RPMI7951 (cell line): ENCODE measurements at places on chromosomes 5 and 9.

- DNase-seq: no peak
Measured at GRCh38 chr5:118193194-118193905, 795.0 kb downstream of the DTWD2 start.

DNA sequence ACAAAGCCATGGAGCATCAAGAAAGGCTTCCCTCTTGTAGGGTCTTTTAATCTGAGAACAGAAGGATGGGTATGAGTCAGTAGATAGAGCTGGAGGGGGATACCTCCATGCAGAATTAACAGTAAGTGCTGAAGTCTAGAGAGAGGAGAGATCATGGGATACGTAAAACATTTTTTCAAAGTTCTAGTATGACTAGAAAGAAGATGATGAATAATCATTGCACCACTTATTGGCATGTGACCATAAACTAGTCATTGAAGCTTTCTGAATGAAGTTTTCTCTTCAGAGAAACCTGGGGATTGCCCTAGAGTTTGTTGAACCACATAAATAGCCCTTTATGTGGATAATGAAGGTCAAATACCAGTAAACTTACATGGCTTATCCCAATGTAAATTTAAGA is 48.6 kb upstream of the PTPRD start:
- no peak for DNase-seq

- no peak for DNase-seq
Measured at GRCh38 chr5:166979307-166979895, 1312.0 kb upstream of the WWC1 start.

DNA sequence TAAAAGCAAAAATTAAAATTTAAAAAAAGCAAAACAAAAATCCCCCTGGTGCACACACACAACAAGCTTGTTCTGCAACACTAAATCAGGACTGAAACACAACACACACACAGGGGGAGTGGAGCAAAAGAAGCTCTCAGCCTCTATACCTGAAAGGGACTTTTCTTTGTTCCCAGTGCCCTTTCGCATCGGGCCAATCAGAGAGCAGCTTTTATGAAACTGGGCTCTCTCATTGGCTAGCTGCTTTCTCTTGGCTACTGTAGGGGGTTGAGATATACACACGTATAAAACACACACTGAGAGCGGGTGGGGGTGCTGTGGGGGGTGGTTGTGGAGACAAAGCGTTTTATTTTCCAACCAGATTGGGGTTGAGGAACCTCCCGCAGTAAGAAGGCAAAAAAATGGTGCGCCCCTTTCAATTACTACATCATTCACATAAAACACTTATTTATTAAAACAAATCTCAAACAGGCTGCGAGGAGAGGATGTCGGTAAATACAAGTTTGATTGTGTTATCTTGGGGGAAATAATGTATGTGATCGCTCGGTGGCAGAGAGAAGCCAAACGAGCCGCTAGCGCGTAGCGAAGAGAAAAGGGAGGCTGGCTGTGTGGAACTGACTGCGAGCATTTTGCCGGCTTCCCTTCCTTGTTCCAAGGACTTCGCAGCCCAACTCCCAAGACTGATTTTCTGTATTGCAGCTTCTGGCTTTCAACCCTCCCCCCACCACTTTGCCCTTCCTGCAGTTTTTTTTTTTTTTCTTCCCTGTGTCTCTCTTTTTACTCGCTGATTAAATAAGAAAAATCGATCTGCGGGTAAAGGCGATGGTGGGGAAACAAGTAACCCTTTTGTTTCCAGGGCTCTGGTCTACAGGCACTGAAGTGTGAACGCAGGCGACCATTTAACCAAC is 2.5 kb upstream of the ZNF608 start:
- peak; percentile 93 for DNase-seq

GRCh38 chr9:81069038-81069795 is 620.1 kb downstream of the TLE1 start:
- DNase-seq: peak; percentile 54

DNA sequence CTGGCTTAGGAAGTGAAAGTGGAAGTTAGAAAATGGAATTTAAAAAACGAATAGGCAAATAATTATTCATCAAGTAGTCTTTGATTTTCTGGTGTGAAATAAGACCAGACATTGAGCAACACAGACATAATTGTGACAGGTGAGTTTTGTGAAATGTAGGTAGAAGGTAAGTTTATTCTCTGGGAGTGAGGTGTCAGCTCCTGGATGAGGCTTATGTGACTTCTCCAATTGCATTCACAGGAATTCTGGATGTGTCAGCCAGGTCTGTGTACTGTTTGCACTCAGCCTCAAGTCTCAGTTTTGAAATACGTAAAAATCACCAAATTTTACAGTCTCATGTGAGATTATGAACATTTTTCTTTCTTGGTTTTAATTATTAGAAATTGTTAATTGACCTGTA is 537.6 kb downstream of the CETN3 start:
- DNase-seq: no peak

DNA sequence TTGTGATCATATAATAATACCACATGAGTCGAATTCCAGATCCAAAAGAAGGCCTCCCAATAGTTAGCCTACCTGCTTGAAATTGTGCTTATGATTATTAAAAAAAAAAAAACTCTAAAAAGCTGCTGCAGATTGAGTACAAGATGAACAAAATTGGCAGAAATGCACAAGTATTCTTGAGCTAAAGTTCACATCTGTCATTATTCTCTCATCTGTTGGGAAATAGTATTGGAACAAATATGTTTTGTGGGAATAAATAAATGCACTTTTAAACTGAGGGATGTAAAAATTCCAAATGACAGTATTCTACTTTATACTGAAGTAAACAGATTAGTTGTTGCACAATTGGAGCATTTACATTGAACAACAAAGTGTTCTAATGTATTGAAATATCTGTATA is 15.7 kb downstream of the DAB2 start:
- no peak for DNase-seq

DNA sequence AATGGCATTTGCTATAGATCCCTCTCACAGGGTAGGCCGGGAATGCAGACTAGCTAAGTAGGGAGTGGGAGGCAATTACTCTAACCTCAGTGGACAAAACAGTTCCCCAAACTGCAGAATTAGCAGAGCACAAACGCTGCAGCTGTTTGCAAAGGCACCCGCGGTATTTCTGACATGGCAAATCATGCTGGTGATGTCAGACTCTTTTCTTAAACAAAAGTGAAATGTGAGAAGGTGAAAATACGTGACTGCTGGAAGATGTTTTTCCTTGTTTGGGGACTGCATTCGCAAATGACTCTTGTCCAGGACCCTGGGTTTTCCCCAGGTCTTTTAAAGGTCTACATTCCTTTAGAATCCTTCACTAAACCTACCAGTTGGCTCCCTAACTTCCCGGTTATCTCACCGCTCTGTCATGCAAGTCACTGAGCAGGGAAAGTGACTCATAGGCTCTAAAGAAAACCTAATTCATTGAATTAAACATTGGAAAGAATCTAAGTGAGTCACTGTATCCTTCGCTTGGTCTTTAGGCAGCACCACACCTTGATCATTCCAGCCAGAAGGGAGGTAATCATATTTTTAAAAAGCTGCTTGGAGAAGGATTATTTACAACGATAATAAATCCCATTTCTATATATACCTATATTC is 91.5 kb upstream of the DNAH5 start:
- peak; percentile 97 for DNase-seq

- DNase-seq: no peak
Measured at GRCh38 chr9:76150013-76150412, 244.2 kb downstream of the RFK start.

DNA sequence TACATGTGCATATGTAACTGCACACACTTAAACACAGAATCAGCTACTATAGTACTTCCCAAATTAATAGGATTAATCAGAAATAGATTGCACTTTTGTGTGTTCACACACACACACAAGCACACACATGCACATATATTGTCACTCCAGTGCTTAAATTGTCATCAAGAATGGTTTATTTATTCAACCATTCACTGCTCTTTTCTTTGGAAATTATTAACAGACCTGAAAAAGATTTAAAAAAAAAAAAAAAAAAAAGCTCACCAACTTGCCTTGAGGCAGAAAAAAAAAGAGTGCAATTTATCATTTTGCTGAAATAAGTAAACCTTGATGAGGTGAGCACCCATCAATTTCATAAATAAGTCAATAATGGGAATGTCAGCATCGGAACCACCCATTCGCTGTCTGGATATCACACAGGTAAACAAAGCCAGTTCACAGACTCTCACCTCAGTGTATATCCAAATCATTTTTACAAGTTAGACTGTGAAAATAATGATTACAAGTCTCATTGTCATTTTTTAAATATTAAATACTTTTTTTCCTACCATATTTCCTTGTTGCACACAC is 562.8 kb downstream of the BNC2 start:
- no peak for DNase-seq

GRCh38 chr5:3377831-3378230 is 217.8 kb upstream of the IRX1 start:
- no peak for DNase-seq

- no peak for DNase-seq
Measured at GRCh38 chr9:106309925-106310324, 553.0 kb upstream of the ZNF462 start.

DNA sequence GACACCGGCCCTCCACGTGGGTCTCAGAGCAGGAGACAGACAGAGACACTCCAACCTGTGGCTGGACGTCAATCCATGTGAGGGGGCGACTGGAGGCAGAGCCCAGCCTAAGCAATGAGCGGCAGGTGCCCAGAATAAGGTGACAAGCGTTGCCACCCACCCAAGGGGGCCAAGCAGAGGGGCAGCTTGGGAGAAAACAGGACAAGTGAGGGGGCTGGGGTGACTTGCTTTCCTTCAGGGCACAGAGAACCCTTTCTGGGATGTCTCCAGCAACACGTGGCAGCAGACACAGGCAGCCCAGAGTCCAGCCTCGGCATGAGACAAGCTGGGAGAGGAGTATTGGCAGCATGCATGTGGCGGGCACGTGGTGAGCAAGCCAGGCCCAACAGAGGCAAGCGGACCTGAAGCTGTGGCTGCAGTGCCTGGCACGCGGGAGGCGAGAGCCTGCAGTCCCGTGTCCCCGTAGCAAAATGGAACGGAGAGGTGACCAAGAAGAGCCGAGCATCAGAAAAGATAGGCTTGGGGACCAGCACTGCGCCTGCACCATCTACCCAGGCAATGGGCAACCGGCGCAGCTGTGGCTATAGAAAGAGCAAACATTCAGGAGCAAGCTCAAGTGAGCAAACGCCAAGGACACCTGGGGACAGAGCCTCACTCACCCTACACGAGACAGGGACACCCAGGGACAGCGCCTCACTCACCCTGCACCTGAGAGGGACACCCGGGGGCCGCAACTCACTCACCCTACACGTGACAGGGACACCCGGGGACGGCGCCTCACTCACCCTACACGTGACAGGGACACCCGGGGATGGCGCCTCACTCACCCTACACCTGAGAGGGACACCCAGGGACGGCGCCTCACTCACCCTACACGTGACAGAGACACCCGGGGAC is 6.2 kb downstream of the TERT start:
- no peak for DNase-seq

DNA sequence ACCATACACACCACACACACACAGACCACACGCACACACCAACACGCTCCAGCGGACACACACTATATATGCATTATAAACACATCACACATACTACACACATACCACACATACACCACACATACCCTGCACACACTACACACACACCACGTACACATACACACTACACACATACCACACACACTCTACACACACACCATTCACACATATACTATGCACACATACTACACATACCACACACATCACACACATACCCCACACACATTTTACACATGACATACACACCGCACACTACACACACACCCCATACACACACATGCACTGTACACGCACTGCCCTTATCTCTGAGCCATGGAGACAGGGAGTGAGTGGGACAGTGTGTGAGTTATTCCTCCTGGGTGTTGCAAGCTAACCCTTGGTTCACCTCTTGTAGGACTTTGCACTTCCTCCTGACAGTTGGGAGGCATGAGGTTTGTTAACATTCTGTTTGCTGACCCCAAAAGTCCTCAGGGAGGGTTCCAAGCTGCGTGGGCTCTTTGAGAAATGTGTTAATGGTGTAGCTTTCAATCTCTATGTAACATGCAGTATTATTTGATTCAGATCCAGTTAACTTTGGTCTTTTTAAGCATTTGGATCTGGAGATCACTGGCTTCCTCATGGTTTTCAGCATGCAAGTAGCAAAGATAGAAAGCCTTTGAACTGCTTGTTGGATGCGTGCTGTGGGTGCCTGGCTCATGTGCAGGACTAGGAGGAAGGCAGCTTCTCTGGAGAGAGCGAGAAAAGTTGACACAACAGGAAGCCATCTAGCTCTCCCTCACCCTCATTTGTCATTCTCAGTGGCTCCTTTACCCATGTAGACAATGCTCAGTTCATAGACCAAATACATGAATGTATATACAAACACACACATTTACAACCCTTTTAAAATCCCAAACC is 13.7 kb downstream of the IL31RA start:
- DNase-seq: no peak

- no peak for DNase-seq
Measured at GRCh38 chr5:43370352-43370751, 41.8 kb downstream of the CCL28 start.

- no peak for DNase-seq
Measured at GRCh38 chr5:104526866-104527265, 964.3 kb upstream of the NUDT12 start.

- no peak for DNase-seq
Measured at GRCh38 chr5:42760426-42760825, 3.8 kb downstream of the CCDC152 start.

GRCh38 chr9:116000748-116001329 is 152.8 kb upstream of the PAPPA start:
- DNase-seq: no peak

DNA sequence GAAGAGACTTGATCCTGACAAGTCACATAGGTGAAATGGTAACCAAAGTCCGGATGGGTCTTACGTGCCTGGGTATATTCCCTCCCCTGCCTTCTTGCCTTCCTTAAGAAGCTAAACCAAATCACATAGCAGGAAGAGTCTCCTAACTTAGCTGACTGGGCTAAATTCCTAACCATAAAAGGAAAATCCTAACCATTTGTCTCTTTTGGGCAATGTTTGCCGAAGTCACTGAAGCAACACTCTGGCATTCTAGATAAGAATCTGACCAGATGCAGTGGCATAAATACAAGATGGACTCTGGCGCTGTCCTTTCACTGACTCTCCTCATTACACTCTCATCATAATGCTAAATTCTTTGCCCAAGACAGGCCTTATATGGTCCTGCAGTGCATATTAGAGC is 625.5 kb upstream of the RORB start:
- DNase-seq: peak; percentile 37

GRCh38 chr9:31536471-31536870 is 848.0 kb upstream of the ACO1 start:
- DNase-seq: no peak

- DNase-seq: no peak
Measured at GRCh38 chr9:96071076-96071814, 195.8 kb downstream of the ERCC6L2 start.

GRCh38 chr9:81964218-81965171 is 21.2 kb downstream of the SPATA31D3 start:
- no peak for DNase-seq

DNA sequence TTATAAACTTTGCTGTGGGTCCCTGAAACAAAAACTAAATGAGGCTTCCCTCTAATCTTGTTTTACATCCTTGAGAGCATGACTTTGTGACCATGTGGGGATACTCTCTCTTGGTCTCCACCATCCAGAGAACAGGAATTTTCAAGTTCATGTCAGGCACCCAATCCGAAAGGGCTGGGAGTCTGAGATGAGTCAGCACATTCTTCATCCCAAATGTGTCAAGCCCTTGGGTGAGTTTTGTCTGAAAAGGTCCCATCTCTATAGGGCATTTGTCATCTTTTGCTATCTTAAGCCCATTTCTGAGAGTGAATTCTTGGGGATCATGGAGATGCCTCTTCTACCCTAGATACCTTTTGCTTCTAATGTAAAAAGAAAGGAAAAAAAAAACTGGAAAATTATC is 26.9 kb upstream of the RAPGEF6 start:
- peak; percentile 23 for DNase-seq
